ENCODE measurements at places on chromosomes 1 and 21.

- DNase-seq = no peak
These were observed 234.1 kb downstream of the ADGRL2 start for GRCh38 chr1:82034812-82035211.

GRCh38 chr1:53049574-53049967 lies 12.4 kb upstream of the PODN start:
- no peak for DNase-seq

DNA sequence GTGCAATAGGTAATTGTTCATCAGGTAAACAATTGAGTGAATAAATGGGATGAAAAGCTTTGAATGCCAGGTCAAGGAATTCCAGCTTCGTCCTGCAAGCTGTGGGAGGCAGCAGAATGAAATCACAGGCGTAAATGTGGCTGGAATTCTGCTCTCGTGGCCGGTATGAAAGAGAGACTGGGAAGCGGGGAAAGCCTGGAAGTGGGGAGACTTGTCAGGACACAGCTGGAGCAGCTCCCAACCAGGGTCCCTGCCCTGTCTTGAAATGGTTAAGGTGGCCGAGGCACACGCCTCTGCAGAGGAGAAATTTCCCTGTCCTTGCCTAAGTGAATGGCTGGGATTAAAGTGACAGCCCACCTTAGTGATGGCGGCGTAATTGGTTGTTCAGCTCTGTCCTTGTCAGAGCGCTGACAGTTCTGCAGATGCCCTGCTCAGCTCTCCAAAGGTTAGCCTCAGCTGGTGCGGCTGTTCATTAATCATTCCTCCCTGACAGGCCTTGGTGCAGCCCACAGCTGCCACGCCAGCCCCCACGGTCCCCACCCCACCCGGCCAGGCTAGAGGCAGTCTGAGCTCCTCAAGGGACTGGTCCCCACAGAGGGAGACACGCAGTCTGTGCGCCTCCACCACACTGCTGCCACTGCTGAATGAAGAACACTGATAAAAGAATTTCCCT lies 398.3 kb upstream of the POU3F1 start:
- no peak for DNase-seq

- no peak for DNase-seq
These were observed 121.2 kb upstream of the SLC44A3 start for GRCh38 chr1:94698759-94699502.

GRCh38 chr1:198619375-198620140 lies 19.3 kb upstream of the PTPRC start:
- no peak for DNase-seq

All from Ammon's horn (tissue), 1 donor.